ENCODE measurements at places on chromosomes 7 and 10.
A peak's percentile ranks its signal among the peaks of the same experiment; 100 is the strongest.

DNA sequence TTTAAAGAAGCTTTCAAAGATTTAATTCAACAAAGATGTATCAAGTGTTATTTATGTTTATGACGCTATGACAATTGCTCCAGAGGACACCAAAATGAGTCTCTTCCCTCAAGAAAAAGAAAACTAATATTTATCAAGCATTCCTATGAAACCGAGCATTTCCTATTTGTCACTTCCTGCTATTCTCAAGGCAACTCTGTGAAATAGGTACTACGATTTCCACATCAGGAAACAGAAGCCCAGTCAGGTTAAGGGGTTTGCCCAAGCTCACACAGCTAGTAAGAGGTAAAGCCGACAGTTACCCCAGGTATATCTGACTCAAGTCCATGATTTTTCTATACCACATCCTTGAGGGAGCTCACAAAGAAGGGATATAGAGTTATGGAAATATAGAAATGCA, 85.9 kb downstream of the TRIL start:
- no peak for DNase-seq

DNA sequence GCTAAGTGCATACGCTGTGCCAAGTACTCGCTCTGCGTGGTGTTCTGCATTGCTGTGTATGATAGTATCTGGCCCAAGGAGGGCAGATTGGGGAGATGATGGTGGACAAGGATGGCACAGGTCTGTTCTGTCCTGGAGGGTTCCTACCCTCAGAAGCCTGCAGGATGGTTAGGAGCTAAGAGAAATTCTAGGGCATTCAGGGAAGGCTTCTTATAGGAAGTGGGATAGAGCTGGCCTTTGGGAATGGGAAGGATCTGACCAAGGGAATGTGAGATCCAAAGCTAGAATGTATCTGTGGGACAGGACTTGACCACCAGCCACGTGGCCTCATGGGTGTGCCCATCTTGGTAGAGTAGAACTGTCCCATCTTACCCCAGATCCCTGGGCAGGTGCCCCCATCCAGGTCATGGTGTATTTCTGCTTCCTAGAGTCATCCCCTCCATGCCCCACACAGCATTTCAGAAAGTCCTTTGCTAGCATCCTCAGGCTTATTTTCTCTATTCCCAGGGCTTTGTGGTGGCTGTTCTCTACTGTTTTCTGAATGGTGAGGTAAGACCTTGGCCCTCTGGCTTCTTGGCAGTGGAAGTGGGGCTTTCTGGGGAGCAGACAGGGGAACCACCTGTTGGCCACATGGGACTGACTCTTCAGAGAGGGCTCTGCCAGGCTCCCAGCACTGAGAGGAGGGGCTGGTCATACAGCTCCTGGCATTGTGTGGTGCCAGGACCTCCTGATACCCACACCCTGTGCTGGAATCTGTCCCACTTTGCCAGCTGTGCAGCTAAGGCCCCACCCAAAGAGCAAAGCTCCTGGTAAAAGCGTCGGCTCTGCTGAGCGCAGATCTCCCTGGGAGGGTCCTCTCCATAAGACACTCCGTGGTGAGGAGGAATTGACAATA, 52.5 kb downstream of the ADCYAP1R1 start:
- no peak for DNase-seq

DNA sequence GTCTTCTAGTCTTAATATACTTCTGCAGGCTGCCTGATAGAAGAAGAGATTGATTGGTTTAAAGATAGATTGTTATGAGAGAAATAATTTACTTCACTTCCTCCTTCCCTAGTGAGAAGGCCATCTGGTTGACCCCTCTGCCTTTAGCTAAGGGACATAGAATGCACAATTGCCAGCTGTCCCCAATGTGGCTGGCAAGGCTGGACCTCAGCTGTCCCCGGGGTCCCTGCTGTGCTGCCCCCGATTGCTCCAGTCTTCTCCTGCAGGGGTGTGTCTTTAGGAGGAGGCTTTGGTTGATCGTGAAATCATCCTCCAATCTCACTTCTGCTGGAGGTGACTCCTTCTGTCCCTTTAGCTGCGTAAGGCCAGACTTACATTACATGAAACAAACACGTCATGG, 388.5 kb downstream of the DPP6 start:
- DNase-seq, result no peak

DNA sequence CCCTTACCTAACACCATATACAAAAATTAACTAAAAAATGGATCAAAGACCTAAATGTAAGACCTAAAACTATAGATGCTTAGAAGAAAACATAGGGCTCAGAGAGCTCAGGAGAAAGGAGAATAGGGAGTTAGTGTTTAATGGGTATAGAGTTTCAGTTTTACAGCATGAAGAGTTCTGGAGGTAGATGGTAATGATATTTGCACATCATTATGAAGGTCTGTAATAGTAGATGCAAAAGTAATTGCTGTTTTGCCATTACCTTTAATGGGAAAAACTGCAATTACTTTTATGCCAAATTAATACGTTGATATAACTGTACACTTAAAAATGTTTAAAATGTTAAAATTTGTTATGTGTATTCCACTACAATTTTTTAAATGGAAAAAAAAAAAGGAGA, 39.2 kb upstream of the NANOS1 start:
- no peak for DNase-seq

- DNase-seq, result no peak
Observed at GRCh38 chr7:2037808-2038522, 194.8 kb downstream of the MAD1L1 start.

- no peak for DNase-seq
Observed at GRCh38 chr10:102102421-102102820, 17.7 kb downstream of the LDB1 start.

- DNase-seq, result no peak
Observed at GRCh38 chr7:34507191-34507590, 150.8 kb upstream of the NPSR1 start.

GRCh38 chr10:114682121-114682520, 24.0 kb upstream of the ABLIM1 start:
- no peak for DNase-seq

DNA sequence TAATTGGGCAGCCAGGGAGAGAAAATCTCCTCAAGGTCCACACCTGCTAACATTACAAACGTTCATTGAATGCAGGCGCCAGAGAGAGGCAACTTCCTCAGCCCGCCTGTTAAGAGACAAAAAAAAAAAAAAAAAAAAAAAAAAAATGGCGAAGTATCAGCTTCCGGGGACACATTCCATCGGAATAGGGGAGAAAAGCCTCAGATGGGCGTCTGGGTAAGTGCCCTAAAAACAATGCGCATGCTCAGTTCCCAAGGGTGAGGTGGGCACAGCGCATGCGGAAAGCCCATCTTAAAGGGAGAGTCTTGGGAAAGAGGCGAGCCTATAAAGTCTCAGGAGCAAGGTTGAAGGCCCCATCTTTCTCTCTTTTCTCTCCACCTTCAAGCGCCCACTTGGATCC, 1139.7 kb upstream of the CELF2 start:
- DNase-seq, result no peak

GRCh38 chr7:41809116-41809515, 106.2 kb upstream of the INHBA start:
- no peak for DNase-seq

DNA sequence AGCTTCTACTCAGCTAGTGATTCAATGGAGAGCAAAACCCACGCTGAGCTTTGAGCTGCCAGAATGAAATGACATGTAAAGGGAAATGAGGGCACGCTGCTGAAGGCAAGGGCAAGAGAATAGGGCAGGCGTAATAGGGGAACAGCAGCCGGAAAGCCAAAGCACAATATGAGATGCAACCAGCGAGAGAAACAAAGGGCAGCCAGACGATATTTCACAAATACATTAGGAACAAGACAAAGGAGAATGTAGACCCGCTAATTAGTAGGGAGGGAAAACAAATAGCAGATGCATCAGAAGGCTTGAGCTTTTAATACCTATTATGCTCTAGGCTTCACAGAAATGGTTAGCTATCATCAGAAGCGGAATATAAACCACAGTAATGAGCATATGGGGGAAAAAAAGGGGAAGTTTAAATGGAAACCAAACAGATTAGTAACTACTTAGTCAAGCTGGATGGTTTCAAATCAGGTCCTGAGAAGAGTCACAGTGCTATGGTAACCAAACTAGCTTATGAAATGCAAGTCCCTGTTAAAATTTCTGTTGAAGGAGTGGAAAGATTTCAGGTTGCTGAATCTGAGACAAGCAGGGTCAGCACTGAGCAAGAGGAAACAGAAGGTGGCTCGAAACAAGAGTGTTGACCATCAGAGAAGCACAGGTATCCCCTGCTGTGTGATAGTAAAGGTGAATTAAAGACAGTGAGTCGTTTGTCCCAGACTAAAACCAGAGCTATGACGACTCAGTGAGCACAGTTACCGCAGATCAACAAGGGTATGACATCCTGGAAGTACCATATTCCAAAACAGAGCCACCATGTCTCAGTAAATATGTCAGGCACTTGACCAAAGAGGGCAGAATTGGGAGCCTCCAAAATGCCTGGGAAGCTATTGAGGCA, 496.9 kb upstream of the CELF2 start:
- DNase-seq, result no peak

DNA sequence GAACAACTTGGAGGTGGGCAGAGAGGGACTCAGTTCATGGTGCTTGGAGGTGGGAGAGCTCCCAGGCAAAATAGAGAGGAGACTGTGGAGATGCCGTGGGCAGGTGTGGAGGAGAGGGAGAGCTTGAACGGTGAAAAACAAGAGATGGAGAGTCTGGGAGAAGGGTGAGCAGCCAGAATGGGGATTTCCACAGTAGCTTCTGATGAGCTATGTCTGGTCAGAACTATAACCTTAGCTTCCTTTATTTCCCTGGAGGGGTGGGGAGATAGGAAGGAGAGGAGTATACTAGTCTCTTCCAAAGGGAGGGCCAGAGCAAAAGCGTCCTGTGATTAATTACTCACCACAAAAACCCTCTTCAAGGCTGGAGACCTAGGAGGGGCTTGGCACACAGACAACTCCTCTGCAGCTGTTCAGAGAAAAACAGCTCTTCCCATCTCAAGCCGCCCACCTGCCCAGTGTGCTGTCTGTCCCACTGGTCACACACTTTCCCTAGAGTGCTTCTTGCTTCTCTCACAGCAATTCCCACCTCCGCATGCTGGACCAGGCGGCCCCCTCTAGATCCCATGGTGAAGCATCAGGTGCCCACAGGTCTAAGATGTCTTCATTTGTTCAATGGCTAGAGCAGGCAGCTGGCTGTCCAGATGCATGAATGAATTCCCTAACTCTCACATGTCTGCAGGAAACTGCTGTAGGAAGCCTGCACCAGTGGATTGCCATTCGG, 41.9 kb downstream of the TAS2R41 start:
- DNase-seq, result no peak

- no peak for DNase-seq
Observed at GRCh38 chr10:112886463-112886862, 63.6 kb upstream of the TCF7L2 start.

DNA sequence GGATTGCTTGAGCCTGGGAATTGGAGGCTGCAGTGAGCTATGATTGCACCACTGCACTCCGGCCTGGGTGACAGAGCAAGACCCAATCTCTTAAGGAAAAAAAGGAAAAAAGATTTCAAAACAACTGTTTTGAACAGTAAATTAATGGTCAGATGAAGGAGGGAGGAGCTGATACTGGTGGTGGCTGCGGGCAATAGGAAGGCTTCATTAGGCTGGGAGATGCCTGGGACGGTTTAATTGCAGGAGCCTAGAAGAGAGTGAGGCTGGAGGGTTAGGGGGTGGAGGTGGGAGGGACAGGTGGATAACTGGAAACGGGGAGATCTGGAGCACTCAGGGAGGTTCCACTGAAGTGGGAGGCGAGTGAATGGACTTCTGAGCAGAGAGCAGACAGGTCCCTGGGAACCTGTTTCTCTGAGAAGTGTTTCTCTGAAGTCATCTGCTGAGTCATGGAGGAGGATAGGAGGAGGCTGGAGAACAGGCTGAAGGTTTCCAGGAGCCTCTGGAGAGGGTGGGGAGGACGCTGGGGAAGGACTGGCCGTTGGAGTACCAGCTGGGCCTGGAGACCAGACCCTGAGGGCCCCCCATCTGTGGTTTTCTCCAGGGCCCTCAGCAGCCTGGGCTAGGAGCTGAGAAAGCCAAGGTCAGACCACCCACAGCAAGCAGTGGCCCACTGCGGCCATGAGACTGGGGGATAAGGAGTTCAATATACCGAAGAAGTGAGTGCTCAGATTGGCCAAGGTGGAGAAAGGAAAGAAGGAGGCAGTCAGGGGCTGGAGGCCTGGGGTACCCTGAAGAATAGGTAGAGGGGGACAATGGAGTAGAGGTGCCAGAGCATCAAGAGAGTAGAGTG, 14.4 kb upstream of the YWHAG start:
- DNase-seq, result no peak

DNA sequence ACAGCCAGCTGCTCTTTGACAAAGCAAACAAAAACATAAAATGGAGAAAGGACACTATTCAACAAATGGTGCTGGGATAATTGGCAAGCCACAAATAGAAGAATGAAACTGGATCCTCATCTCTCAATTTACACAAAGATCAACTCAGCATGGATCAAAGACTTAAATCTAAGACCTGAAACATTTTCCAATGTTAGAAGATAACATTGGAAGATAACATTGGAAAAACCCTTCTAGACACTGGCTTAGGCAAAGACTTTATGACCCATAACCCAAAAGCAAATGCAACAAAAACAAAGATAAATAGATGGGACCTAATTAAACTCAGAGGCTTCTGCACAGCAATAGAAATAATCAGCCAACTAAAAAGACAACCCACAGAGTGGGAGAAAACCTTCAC, 425.7 kb upstream of the SEMA3D start:
- DNase-seq, result no peak

GRCh38 chr10:88810196-88810961, 7.8 kb downstream of the LIPM start:
- DNase-seq, result peak; percentile 22

GRCh38 chr7:20438694-20439376, 108.1 kb downstream of the ITGB8 start:
- peak; percentile 45 for DNase-seq

- DNase-seq, result no peak
Observed at GRCh38 chr10:15516256-15517085, 145.4 kb upstream of the FAM171A1 start.

DNA sequence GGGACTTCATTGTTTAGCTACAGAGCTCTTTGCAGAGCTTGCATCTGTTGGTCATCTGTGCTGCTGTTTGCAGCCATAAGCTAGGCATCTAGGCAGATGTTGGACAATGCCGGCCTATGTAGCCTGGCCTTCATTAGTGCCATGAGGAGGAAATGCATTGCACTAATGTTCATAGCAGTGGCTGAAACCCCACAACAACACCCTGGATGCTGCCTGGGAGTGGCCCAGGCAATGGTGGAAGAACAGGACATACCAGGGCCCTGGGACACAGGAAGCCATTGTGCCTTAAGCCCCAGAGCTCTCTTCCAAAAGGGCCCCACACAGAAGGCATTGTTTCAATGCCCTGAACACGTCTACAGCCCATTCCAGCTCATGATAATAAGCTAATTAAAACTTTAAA, 131.5 kb upstream of the LYZL1 start:
- peak; percentile 92 for DNase-seq
